Urothelium cell line (cell line): ENCODE measurements at places on chromosomes 6 and 20.

DNA sequence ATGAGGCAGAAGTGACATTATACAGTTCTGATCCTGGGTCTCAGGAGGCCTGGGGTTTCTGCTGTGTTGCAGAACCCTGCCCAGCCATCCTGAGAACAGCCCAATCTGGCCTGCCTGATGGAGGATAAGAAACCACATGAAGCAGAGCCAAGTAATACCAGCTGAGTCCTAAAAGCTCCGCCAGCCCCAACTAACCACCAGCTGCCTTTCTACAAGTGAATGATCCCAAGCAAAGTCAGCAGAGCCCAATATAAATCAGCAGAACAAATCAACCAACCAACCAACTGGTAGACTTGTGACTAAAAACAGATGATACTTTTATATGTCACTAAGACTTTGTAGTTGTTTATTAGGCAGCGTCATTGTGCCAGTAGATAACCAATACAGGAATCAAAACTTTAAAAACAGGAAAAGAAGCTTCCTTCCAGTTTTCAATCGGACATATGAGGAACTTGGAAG is 52.1 kb downstream of the SNX5 start:
- no peak for DNase-seq

DNA sequence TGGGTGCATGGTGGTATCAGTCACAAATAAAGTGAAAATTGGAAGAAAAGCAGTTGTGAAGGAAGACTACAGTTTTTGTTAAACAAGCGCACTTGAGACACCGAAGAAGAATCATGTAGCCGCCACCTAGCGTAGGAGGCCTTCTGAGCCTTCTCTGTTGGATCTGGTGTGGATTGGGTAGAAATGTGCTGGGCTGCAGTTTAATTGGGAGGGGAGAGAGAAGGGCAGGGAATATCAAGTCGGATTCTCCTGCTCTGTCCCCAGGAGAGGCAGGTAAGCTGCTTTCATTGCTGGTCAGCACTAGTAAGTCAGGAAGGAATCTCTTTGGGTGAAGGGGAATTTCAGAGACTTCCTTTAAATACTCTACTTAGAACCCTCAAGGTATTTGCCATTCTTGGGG is 1.2 kb upstream of the FABP7 start:
- no peak for DNase-seq

- DNase-seq, result no peak
Measured at GRCh38 chr6:143598466-143599080, 79.2 kb upstream of the PHACTR2 start.

- DNase-seq, result no peak
Measured at GRCh38 chr6:88650029-88650619, 313.3 kb downstream of the RNGTT start.

DNA sequence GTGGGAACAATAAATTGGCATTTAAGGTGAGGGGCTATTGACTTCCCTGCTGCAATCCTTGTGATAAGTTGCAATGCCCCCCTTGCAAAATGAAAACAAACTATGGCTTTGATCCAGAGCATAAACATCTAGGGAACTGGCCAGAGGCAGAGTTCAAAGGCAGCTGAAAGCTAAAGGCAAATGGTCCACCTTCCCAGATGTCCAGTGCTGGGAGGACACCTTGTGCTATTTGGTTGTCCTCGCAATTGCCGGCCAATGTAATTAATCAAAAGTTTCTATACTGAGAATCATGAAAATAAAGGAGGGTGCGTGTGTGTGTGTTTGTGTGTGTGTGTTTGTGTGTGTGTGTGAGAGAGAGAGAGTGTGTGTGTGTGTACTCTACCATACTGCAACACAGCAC is 337.4 kb downstream of the CBLN4 start:
- no peak for DNase-seq

DNA sequence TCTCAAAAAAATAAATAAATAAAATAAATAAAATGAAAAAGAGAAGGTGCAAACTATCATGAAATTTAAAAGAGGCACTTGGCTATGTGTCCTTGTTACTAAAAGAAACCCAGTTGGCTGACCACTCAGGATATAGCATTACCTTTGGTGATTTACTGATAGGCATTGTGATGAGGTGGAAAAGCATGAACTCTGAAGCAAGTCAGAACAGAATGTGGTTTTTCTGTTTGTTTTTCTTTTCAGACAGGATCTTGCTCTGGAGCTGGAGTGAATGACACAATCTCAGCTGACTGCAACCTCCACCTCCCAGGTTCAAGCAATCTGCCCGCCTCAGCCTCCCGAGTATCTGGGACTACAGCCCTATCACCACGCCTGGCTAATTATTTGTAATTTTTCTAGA is 31.9 kb downstream of the ZNF184 start:
- no peak for DNase-seq

GRCh38 chr6:120771019-120771418 is 563.3 kb downstream of the TBC1D32 start:
- DNase-seq, result no peak

- no peak for DNase-seq
Measured at GRCh38 chr6:142932889-142933288, 12.1 kb downstream of the HIVEP2 start.

- no peak for DNase-seq
Measured at GRCh38 chr6:165679326-165679725, 16.3 kb upstream of the PDE10A start.

DNA sequence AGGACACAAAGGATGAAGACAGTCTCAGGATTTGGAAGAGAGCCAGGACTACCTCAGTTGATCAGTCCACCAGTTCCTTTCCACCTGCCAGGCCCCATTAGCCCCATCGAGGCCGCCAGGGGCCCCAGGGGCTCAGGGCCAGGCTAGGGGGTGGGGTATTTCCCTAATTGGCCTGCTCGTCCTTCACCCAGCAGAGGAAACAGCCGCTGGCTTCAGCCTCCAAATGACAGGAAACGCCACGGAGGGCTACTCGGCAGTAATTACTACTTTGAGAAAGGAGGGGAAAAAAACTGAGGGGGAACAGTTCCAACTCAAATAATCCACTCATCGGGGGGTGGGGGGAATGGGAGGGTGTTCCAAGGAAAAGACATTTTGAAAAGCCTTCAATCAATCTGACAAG is 42.7 kb downstream of the MAFB start:
- DNase-seq, result no peak

GRCh38 chr6:30555816-30556065 is 548 bp downstream of the GNL1 start:
- DNase-seq, result no peak

- DNase-seq, result peak; percentile 84
Measured at GRCh38 chr20:5844063-5844681, 94.0 kb downstream of the SHLD1 start.
